Hematopoietic multipotent progenitor cell treated with erythropoietin and hydrocortisone succinate and interleukin-3 and kit ligand, for 6 days (in vitro differentiated cells): ENCODE measurements at places on chromosomes 6 and 20.

- DNase-seq, result no peak
Measured at GRCh38 chr6:126147291-126147815, 161.0 kb downstream of the TRMT11 start.

DNA sequence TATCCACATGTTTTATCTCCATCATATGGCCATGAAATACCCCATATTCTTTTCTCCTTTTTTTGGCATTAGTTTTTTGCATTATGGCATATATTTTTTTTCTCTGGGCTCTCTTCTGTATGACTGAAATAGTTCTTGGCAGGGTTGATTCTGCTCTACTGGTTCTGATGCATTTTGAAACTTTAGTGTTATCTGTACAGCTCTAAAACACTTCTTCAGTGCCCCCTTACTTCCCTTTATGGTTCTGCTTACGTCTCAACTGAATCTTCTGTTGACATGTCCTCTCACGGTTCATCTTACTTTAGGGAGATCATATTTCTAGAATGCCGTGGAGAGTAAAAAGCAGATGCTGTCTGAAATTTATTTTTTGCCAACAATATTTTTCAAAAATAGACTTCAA is 23.2 kb upstream of the TXNDC5 start:
- DNase-seq, result peak; percentile 31

- no peak for DNase-seq
Measured at GRCh38 chr20:62498874-62499273, 23.1 kb upstream of the GATA5 start.

GRCh38 chr6:106273087-106273486 is 52.5 kb downstream of the ATG5 start:
- DNase-seq, result no peak

DNA sequence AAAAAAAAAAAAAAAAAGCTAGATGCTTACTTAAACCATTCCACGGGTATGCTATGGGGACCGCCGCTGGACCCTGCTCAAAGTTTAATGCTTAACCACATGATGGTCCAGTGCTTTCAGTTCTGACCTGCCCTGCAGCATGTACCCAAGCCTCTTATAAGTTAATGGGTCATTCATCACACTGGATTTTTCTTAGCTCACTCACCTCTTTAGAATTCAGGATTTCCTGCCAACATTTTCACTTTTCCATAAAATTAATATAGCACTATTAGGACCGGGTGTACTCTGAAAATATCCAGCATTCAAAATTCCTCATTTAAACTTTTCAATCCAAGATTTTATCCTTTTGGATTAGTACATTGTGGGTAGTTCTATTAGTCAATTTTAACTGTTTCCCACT is 140.8 kb downstream of the ALDH8A1 start:
- DNase-seq, result no peak

- no peak for DNase-seq
Measured at GRCh38 chr20:910132-910869, 5.8 kb downstream of the ANGPT4 start.

GRCh38 chr6:147201885-147202515 is 2.2 kb upstream of the STXBP5 start:
- peak; percentile 80 for DNase-seq

GRCh38 chr6:111918825-111919224 is 45.6 kb upstream of the FYN start:
- DNase-seq, result no peak

DNA sequence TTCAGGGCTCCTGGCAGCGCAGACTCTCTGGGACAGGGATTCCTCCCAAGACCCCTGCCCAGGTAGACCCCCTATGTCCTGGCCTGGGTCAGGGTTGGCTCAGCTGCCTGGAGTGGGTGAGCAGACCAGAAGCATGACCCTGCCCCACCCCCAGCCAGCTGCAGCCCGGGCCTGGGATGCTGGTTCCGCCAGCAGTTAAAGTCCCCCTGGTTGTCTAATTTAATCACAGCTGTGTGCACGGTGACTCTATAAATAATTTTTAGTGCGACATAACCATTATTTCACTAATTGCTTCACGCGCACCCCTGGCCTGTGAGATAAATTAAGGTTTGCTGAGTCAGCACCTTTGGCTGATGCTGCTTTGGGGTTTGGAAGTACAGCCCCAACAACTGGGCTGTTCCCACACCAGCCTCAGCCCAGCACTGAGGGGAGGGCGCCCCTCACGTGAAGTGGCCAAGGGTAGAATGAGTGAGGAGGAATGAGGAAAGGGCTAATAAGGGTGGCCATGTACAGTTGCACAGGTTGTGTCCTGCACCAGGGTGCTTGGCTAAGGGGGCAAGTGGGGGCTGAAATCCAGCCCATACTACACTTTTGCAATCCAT is 26.1 kb upstream of the CDH22 start:
- DNase-seq, result no peak

DNA sequence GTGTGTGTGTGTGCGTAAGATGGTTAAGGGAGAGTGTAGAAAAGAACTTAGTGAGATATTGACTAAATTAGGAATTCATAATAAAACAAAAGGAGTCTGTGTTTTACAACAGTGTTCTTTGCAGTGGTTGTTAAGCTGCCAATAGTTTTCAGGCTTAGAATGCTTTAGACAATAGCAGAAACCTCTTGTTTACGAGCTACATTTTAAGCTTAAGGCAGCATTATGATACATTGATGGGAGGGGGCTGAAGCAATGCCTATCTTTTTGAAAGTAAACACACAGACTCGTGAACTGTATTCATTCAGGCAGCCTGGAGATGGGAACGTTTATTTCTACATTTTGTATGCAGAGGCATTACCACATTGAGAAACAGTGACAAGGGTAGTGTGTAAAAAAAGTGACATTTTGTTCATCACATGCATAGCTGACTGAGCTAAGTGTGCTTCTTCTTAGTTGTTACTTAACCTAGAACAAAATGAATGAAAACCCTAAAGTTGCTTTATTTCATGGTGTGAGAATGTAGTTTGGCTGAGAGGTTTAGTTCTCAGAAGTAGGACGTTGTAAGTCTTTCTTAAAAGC is 21.2 kb downstream of the CLVS2 start:
- no peak for DNase-seq

DNA sequence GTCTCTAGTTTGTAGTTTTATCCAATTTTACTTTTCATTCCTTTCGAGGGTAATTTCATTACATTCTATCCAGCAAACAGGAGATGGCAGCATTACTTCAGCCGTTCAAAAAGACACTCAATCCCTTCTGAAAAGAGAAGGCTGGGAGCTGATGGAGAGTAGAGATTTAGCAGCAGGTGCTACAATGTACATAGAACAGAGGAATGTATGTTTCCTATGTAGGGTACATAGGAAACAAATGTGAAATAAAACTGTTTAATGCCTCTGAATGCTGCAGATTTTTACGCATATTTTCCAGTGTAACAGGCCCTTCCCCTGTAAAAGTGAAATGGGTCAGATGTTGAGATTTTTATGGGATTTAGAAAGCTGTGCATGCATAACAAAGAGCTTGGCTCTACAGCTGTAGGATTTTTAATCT is 16.0 kb downstream of the RPS12 start:
- peak; percentile 39 for DNase-seq

GRCh38 chr6:15356179-15356578 is 110.3 kb downstream of the JARID2 start:
- no peak for DNase-seq
